Bone marrow (tissue), 2 donors: ENCODE measurements at places on chromosomes 6 and 20.

DNA sequence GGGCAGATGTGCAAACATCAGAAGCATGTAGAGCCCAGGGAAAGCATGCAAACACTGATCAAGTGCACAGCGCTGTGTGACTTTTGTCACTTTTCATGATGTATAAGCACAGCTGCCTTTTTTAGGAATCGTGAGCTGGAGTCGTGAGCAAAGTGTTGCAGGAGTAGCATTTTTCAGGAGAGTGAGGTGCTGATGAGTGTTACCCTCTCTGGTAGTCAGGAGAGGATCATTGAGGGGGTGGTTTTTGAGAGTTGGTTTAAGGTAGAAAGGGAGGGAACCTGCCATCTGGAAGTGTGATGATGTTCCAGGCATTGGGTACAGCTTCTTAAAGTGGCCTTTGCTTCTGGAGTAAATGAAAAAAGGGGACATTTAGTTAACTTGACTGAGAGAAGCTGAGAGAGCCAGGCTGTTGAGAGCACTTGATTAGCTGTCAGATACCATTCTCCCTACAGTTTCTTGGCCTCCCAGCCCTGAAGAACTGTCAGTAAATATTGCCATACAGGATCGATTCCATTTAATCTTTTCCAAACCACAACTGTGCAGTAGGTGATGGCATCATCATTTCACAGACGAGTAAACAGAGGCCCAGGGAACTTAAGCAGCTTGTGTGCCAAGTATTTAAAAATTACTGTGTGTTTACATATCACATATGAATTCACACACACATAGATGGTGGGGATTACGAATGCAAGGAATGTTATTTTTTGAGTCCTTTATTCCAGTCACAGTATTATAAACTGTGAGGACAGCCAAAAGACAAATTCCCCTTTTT, 28.9 kb downstream of the TPD52L1 start:
- no peak for DNase-seq

DNA sequence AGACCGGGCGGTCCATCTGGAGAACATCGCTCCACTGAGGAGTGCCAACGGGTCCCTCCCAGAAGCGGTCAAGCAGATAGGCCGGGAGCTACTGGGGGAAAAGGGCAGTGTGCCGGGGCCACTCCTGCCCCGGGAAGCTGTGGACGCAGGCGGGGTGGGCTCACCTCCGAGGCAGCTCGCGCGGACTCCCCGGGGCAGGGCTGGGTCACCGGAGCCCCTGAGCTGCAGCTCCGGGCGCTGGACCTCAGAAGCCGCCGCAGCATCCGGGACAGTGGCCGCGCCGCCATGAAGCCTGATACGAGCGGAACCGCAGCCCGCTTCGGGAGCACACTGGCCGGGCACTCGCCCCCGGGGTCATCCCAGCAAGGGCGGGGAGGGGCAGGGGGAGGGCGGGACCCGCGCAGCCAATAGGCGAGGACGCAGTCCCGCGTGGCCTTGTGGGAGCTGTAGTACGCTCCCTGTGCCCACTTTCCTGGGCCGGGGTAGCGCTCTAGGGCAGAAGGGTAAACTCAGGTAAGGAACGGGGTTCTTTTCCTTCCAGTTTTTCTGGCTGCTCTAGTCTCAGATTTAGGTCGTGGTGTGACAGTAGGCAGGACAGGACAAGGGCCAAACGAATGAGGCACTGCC, at the start of gene MOCS1:
TSS of gene MOCS1 (minus strand) at position 332 of the 627 bp plus-strand sequence. CDS start at position 287, 45 bp downstream.
- no peak for DNase-seq

- no peak for DNase-seq
Observed at GRCh38 chr20:10806539-10806938, 132.7 kb upstream of the JAG1 start.

DNA sequence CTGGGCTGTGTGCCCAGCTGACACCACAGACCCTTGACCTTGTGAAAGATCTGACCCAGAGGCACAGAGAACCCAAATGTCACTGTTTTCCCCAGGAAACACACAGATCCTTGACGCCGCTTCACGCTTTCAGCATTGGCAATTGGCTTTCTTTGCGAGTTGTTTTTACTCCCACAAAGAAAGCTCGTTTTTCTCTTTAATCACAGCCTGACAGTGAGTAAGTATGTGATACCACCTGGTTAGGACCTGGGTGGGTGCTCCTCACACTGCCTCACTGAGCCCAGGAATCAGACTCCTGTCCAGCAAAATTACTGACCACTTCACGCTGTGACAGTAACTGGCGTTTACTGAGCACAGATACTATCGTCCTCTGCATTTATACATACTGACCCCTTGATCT, 13.0 kb downstream of the RPL10A start:
- DNase-seq: no peak

- no peak for DNase-seq
Observed at GRCh38 chr6:133992992-133993680, 40.1 kb downstream of the TBPL1 start.

GRCh38 chr6:105884426-105884825, 201.7 kb upstream of the PRDM1 start:
- no peak for DNase-seq
